ENCODE measurements at places on chromosomes 13 and 19.

DNA sequence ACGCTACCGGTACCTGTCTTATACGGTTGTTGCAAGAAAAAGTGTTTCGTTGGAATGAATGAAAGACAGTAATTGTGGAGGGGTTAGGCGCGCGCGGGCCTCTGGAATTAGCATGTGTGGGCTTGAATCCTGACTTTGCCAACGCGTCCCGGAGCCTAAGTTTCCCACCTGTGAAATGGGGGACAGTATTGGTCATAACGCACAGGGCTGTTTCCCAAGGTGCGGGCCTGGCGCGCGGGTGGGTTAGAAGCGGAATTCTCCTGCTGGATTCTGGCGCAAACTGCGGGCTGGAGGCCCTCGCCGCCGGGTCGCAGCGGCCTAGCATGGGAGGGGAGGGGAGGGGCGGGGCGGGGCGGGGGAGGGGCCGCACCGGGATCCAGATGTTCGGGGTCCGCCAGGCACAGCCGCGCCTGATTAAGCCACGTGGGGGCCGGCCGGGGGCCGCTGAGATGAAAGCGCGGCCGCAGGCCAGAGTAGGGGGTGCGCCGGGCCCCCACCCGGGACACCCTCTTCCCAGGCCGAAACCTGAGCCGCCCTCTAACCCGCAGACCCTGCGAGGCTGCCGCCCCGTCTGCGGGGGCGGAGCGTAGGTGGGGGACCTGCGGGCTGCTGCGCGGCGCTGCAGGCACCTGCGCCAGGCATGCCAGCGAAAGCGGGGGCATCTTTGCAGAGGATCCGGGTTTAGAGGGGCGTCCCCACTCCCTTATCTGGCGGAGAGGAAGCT lies 1.2 kb upstream of the TMEM59L start:
- peak; percentile 25 for DNase-seq

GRCh38 chr19:4396949-4397783 lies 3.2 kb downstream of the SH3GL1 start:
- DNase-seq, result no peak

DNA sequence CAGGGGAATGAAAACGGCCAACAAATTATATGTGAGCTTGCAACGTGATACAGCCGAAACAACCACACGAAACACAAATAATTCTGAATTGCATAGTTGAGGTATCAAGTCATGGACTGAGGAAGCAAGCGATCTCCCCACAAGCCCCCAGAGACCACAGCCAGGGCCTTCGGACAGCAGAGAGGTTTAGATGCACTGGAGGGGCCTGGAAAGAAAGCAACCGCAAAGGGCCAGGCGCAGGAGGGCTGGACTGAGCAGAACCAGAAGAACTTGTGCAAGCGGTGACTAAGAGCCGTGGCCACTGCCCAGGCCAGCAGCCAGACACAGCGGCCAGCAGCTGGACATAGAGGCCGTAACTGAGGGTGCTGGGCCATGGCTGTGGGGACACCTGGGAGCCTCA lies 131.4 kb downstream of the TNFRSF19 start:
- no peak for DNase-seq

DNA sequence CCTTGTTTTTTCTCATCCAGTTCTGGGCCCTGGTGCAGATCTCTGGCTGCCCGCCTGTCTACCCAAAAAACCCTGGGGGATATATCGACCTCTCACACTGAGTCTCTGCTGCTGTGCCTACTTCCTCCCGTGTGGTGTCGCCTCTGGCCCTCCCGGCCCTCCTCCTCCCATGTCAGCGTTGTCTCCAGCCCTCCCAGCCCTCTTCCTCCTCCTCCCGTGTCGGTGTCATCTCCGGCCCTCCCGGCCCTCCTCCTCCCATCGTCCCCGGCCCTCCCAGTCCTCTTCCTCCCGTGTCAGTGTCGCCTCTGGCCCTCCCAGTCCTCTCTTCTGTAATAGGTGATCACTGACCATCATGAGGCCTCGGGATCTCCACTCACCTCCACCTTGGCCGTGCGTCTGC lies 81.8 kb downstream of the GPR12 start:
- no peak for DNase-seq

DNA sequence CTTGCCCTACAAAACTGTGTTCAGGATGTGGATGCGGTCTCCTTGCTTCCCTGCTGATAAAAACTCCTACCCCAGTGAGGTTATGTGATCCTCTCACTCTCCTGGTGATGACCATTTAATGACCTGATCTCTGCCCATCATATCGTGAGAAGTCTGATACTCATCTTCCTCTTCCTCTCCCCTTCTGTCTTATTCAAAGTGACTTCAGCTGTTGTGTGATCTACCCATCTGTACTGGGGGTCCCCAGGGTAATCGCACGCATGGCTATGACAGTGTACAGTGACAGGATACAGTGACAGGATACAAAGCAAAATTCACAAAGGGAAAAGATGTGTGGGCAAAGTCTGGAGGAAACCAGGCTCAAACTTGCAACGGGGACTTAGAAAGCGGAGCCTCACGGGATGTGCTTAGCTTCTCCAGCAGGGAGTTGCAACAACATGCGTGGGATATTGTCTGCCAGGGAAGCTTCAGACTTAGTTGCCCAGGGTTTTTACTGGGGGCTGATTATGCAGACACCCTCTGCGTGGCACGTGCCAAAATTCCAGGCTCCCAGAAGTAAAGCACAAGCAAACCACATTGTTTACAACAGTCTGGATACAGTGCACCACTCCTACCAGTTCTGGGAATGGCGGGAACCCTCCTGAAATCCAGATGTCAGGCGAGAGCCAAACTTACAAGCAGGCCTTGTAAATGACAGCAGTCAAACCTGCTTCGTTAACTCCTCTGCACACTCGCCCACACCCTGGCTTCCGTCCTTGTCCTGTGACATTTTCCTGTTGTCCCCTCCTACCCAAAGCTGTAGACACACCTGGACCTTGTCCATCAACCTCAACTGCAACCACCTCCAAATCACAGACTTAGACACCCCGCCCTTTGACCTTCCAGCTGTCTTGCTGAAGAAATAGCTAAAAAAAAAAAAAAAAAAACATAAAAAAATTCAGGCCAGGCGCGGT lies 18.0 kb upstream of the GARRE1 start:
- no peak for DNase-seq

DNA sequence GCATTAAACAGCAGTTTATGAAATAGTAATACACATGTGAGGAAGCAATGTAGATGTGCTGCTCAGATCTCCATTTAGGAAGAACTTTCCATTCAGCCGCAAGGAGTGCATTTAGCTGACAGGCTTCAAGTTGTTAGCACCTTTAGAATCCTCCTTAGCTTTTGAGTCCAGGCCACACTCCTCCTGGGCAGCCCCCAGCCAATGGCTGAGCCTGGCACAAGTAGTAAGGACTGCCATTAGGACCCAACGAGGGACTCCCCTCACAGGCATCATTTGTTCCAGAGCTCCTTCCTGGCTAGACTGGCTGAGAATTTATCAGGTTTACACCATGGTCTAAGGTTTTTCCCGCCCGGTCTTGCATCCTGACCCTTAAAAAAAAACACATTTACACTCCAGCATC lies 201.4 kb downstream of the DIAPH3 start:
- DNase-seq, result no peak

DNA sequence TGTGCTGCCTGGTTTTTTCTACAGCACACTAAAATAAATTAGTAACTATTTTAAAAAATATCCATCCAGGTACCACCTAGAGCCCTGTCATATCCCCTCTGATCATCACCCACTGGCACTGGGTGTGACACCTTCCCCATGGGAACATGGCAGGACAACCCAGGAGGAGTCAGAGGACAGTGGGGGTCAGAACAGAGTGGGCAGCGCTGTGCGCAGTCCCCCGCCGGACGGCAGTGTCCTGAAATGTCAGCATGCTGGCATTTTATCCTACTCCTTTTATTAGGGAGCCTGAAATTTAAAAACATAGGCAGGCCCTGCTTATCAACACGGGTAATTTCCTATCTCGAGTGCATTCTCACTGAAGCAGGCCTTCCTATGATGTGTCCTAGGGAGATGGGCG lies 42.1 kb upstream of the GAS6 start:
- DNase-seq, result no peak

- DNase-seq, result no peak
Measured at GRCh38 chr19:39432677-39433025, 3.1 kb downstream of the RPS16 start.

- no peak for DNase-seq
Measured at GRCh38 chr13:49357694-49358093, 86.2 kb downstream of the CAB39L start.

DNA sequence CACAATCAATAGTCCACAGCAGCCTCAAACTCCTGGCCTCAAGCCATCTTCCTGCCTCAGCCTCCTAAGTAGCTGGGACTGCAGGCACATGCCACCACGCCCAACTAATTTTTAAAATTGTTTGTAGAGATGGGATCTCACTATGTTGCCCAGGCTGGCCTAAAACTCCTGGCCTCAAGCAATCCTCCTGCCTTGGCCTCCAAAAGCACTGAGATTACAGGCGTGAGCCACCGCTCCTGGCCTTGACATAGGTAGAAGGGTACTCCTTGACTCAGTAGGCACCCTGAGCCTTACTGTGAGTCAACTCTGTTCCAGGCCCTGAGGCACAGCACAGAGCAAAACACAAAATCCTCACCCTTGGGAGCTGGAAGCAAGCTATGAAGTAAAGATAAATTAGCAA lies 7.8 kb downstream of the TNPO2 start:
- DNase-seq, result no peak

DNA sequence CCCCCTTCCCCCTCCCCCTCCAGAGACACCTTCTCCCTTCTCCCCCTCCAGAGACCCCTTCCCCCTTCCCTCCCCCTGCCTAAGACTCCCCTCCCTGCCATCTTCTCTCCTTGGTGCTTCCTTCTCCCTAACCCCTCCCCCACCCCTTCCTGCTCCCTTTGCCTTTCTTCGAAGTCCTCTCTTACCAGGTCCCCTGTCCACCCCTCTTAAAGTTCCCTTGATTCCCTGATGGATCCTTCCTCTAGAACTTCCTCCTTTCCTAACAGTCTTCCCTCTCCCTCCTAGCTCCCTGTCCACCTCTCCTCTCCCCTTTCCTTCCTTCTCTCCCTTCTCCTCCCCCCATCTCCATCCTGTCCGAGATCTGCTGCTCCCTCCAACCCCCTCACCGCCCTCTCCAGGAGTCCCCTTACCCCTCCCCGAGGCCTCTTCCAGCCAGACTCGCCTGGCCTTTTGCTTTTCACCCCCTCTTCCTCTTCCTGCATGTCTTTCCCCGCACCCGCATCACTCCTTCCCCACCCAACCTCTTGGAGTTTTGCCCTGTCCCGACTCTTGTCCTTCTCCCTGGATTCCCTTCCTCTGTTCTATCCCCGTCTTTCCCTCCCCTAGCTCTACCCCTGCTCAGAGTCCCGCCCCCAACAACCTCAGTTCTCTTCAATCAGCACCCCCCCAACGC lies 3.1 kb downstream of the TNFSF9 start:
- DNase-seq, result no peak

DNA sequence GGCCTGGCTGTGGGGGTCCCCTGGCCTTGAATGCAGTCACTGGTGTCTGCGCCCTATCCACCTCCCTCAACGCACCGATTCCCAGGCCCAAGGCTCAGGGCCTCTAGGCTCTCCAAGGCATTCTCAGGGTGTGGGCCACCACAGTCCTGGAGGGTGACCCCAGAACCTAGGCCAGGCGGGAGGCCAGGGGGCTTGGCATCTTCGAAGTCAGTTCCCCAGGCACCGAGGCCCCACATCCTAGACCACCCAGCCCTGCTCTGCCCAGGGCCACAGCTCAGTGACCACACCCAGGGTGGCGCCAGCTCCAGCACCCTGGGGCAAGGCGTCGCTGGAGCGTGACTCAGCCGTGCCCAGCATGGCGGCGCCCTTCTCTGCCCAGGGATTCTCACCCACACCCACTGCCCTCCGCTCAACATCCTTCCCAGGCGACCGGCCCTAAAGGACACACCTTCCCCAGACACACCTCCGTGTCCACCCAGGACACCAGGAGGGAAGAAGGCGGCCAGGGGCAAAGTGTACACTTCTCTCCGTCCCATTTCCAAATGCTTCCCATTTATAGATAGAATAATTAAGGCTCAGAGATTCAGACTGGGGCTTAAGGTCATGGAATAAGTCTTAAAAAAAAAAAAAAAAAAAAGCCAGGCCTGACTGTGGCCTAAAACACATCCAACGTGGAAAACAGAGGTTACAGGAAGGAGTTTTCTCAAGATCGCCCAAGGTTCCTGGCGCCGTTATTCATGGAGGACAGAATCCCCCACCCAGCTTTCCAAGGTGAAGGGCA lies 36.4 kb upstream of the NANOS3 start:
- peak; percentile 63 for DNase-seq

- DNase-seq, result peak; percentile 20
Measured at GRCh38 chr19:29771708-29772414, 39.9 kb upstream of the CCNE1 start.

GRCh38 chr19:51688671-51689571 lies 4.2 kb upstream of the SPACA6 start:
- no peak for DNase-seq

DNA sequence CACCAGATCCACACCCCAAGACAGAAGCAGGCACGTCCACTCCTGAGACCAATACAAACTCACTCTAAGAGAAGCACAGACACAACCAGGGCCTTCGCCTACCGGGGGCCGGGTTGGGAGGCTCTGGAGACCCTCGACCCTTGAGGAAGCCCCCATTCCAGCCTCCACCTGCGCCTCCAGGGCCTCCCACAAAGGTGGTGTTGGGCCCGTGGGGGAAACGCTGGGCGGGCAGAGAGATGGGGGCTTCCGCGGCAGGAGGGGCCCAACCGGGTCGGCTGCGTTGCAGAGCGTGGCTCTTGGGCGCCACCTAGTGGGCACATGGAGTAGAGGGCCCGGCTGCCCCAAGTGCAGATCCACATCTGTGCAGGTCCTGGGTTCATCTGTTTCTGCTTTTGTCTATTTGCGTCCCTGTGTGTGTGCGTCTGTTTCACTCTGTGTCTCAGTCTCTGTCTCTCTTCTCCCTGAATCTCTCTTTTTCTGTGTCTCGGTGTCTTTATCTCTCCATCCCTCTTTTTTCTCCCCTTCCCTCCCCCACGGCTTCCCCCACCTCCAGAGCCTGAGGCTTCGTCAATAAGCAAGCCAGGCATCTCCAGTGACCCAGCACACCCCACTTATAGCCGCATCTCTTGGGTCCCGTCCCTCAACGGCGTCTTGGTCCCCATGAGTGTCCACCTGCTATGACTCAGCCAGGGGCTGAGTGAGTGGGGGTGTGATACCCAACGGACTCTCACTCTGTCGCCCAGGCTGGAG lies 10.5 kb upstream of the TINCR start:
- DNase-seq, result peak; percentile 74

DNA sequence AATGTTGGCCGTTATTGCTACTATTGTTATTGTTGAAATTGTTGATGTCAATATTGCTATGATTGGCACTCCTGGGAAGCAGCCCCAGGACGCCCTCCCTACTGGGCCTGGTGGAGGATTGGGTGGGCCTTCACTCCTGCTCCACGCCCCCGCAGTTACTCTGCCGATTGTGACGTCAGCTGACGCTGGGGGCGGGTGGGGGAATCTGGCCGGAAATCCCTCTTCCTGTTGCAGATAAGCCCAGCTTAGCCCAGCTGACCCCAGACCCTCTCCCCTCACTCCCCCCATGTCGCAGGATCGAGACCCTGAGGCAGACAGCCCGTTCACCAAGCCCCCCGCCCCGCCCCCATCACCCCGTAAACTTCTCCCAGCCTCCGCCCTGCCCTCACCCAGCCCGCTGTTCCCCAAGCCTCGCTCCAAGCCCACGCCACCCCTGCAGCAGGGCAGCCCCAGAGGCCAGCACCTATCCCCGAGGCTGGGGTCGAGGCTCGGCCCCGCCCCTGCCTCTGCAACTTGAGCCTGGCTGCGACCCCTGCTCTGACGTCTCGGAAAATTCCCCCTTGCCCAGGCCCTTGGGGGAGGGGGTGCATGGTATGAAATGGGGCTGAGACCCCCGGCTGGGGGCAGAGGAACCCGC lies at the start of gene ETV2:
TSS of gene ETV2 (plus strand) at position 231 of the 637 bp plus-strand sequence. CDS start 716 bp downstream, outside the sequence.
- peak; percentile 34 for DNase-seq

- DNase-seq, result no peak
Measured at GRCh38 chr13:41668130-41668757, 210.9 kb downstream of the RGCC start.
